Hypothalamus (tissue), 51 donors: ENCODE measurements at places on chromosomes 1 and 21.

DNA sequence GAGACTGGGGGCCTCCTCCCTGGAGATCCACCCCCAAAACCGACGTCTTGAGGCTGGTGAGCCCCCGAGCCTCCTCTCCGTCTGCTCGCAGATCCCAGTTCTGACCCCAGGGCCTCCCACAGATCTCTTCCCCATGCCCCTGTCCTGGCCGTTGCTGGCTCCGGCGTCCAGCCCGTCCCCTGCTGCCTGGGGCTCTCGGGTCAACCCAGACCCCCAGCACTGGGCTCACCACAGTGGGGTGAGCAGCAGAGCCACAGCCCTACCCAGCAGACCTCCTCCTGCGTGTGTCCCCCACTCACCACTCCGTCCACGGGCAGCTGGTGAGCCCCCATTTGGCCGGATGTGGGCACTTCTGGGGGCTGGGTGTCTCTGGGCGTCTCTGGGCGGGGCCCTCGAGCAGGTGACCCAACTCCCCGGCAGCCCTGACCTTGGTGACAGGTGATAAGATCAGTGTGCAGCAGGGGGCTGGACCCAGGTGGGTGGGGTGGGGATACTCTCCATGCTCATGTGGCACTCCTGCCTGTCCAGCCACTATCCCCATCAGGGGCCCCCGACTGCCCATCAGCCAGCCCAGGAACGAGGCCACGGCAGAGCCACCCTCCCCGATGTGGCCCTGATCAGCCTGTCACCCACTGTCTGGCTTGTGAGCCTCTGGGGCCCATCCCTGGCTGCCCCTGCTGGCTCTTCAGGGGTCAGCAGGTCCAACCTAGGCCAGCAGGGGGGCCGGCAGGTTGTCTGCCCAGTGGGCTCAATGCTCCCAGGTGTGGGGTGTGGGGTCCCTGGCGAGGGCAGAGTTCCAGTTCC lies 709 bp downstream of the TNFRSF14 start:
- no peak for DNase-seq

DNA sequence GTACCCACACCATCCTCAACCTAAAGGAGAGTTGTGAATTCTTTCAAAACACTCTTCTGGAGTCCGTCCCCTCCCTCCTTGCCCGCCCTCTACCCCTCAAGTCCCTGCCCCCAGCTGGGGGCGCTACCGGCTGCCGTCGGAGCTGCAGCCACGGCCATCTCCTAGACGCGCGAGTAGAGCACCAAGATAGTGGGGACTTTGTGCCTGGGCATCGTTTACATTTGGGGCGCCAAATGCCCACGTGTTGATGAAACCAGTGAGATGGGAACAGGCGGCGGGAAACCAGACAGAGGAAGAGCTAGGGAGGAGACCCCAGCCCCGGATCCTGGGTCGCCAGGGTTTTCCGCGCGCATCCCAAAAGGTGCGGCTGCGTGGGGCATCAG lies 638 bp upstream of the OLIG2 start:
- DNase-seq, result peak; percentile 61

DNA sequence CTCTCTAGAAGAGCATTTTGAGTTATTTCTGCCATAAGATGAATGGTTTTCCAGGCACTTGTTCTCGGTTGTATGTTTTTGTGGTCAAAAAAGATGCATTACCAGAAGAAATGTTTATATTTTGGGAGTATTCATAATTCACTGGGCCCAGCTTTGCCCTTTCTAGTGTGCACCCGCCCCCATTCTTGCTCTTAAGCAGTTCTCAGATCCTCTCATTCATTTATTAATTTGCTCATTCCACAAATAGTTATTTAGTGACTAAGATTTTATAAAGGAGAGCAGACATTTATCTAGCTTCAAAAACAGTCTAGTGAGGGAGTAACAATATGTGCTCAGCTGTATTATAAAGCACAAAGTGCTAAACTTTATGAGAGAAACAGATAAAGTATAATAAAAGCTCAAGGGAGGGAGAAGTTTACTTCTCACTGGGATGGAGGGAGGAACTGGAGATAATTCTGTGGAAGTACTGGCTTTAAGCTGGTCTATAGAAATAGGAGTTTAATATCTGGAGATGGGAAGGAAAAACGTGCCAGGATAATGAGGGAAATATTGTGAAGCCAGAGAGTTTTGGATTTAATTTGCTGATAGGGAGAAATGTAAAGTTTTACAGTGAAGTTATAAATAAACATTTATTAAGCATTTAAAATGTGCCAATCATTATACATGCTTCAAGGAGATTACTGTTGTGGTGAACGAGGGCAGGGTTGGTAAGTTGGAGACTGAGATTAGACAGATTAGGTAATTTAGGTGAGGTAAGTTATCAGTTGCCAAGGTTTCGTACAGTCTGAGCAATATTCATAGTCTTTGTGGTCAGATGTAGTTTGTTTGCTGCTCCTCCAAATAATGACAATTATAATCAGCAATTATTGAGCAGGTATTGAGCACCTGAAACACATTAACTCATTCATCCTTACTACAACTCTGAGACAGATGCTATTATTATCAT lies 9.1 kb upstream of the MACF1 start:
- DNase-seq, result no peak

- peak; percentile 64 for DNase-seq
These were observed 12.9 kb downstream of the PLEKHM2 start for GRCh38 chr1:15696956-15697521.

- DNase-seq, result no peak
These were observed 18.5 kb upstream of the AADACL3 start for GRCh38 chr1:12697397-12697796.

DNA sequence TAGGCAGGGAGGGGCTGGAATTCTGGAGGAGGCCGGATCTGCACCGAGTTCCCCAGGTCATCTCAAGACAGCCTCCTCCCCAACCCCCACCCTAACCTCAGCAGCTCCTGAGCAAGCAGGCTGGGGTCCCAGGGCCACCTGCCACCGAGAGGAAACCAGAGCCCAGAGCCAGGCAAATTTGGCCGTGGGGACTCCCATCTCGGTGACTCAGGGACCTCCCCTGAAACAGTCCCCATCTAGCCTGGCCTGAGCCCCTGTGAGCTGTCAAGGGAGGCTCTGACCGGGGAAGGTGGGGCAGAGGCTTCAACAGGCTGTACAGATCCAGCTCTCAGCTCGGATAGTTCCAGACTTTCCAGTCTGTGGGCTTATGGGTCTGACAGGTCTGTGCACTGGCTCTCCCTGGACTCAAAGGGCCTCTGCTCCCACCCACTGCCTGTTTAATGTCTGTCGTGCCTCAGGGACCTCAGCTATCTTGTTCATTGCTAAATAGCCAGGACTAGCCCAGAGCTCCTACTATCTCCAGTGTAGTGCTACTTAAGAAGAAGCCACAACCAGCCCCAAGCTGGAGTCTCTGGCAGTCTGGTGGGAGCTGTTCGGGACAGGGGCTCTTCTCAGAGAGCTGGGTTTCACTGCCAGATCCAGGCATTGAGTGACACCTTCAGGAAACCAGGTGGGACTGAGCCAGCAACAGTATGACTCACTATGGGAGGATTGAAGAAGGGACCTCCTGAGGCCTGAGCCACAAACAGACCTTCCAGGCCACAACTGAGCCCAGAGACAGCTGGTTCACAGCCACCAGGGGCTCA lies 25.6 kb downstream of the MATN1 start:
- DNase-seq, result no peak

DNA sequence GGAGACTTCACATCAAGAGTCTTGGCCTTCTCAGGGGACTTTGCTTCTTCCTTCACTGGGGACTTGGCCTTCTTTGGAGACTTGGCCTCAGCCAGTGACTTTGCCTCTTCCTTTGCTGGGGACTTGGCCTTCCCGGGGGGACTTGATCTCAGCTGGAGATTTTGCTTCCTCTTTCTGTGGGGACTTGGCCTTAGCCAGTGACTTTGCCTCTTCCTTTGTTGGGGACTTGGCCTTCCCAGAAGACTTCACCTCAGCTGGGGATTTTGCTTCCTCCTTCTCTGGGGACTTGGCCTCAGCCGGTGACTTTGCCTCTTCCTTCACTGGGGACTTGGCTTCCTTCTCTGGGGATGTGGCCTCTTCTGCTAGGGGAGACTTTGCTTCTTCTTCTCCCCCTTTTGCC lies 13.5 kb upstream of the CD2 start:
- DNase-seq, result no peak

GRCh38 chr1:91699339-91699974 lies 186.5 kb downstream of the TGFBR3 start:
- no peak for DNase-seq

DNA sequence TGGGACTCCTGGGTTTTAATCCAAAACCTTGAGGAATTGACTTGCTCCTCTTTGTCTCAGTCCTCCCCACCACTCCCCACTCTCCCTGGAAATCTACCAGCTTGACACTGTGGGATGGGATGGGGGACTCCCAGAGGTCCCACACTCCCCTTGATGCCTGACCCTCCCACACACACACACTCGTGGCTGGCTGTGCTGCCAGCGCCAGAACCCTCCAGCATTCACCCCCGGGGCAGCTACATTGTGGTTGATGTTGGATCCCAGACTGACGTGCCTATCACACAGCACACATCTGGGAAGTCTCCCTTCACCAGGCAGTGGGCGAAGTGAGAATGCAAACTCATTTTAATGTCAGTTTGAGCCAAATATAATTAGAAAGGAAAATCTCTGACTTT lies 10.0 kb downstream of the KIRREL1 start:
- no peak for DNase-seq

GRCh38 chr21:44443291-44443890 lies 11.9 kb upstream of the LRRC3 start:
- DNase-seq, result no peak
